ENCODE measurements at places on chromosomes 7 and 10. TPM values are rescaled to one million over a fixed set of nuclear protein-coding genes. Genes with fewer than 3 reads are reported as not detected.

DNA sequence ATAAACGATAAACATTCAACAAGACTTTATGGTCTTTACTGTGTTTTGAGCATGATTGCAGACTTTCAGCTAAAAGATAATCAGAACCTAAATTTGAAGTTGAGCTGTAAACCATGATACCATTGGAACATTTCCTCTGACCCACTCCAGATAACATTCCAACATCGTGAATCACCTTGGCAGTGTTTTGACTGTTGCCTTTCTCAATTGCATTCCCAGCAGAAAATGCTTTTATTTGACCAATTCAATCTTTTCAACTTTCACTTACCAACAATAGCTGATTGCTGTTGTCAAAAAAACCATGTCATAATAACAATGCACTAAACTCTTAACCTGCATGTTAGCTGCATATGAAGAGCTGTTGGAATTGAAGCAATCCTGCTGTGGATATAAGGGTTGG is 165.5 kb downstream of the MDFIC start:
- no peak for DNase-seq
- H3K4me3 ChIP-seq = no peak overlapping the region
- H3K36me3 ChIP-seq = no peaks in the 10 kb centered on the region
- H3K4me1 ChIP-seq = peaks cover 8% of the 10 kb centered on the region

- no peak for DNase-seq
- H3K4me3 ChIP-seq = no peak overlapping the region
- H3K27ac ChIP-seq = peak overlapping the region; percentile 15
- H3K4me1 ChIP-seq = peaks cover 12% of the 10 kb centered on the region
Observed at GRCh38 chr10:4902571-4903011, 60.6 kb upstream of the AKR1C1 start.

- H3K4me1 ChIP-seq = no peaks in the 10 kb centered on the region
- no peak for DNase-seq
- H3K36me3 ChIP-seq = no peaks in the 10 kb centered on the region
- H3K4me3 ChIP-seq = no peak overlapping the region
- H3K27me3 ChIP-seq = no peaks in the 10 kb centered on the region
- no peak overlapping the region for H3K27ac ChIP-seq
Observed at GRCh38 chr7:103710247-103710646, 264.2 kb upstream of the SLC26A5 start.

DNA sequence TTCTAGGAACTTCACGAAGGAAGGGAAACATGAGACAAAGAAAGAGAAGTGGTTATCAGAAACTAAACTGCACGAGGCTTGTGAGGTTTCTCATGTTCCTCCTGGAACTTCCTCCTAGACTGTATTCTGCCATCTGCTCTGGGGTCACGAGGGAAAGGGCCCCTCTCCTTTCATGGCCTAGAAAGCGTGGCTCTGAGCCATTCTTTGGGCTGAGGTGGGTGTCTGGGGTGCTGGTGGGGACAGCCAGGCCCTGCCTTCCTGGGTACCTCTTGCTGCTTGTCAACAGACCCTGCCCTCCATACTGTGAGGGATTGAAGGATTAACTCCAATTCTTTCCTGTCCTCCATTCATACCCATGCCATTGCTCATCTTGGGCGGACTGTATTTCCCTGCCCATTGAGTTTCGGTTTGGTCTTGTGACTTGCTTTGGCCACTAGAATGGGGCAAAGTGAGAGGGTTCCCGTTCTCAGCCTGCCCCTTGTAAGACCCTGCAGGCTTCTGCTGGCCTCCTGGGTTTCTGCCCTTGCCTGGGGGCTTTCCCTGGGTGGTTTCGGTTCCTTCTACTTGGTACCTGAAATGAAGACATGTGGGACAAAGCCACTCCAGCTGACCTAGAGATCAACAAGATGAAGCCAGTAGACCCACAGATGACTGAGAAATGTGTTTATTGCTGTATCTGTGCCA is 14.9 kb upstream of the GIMAP8 start:
- no peaks in the 10 kb centered on the region for H3K36me3 ChIP-seq
- peak overlapping the region; percentile 28 for H3K27ac ChIP-seq
- peaks cover 6% of the 10 kb centered on the region for H3K4me1 ChIP-seq
- no peak for DNase-seq
- H3K4me3 ChIP-seq = no peak overlapping the region

The PLXNA4 gene
- total RNA-seq = 1.8 TPM

The CTAGE6 gene
- total RNA-seq = not detected

The TMEM236 gene
- total RNA-seq = 4.1 TPM

Data from upper lobe of left lung (tissue), 6 donors.